Esophagus squamous epithelium (tissue), 5 donors: ENCODE measurements at places on chromosomes 4 and X. TPM values are rescaled to one million over a fixed set of nuclear protein-coding genes. Genes with fewer than 3 reads are reported as not detected.
A peak's percentile ranks its signal among the peaks of the same experiment; 100 is the strongest.

The CCDC120 gene
- total RNA-seq: 15.8 TPM

DNA sequence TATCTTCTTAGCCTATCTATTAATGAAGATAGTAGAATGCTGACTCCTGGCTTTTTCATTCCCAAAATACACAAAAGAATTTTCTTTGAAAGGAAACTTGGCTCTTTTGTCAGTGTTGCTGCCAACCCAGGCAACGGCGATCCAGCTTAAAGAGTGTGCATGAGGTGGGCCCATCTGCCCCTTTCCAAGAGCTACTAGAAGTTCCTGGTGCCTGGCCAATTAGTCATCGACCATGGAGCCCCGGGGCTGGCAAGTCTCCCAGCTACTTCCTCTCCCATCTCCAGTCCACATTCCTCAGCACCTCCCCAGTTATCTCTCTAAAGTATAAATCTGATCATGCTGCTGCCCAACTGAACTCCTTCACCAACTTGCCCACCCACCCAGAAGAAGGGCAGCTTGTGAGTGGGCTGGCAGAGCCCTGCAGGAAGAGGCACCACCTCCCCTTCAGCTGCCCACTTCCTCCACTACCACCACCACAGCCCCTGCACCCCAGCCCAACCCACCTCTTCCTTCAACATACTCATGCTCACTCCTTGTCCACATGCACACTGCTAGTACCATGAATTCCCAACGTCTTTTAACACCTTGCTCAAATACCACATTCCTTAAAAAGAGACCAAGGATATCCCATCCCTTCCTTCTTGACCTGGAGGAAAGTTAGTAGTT, 158.2 kb upstream of the MAP3K15 start:
- DNase-seq: no peak

GRCh38 chr4:142567199-142567598, 278.9 kb downstream of the INPP4B start:
- DNase-seq: no peak

The POU3F4 gene
- total RNA-seq: not detected

GRCh38 chr4:137526681-137527080, 5.6 kb downstream of the PCDH18 start:
- DNase-seq: no peak

DNA sequence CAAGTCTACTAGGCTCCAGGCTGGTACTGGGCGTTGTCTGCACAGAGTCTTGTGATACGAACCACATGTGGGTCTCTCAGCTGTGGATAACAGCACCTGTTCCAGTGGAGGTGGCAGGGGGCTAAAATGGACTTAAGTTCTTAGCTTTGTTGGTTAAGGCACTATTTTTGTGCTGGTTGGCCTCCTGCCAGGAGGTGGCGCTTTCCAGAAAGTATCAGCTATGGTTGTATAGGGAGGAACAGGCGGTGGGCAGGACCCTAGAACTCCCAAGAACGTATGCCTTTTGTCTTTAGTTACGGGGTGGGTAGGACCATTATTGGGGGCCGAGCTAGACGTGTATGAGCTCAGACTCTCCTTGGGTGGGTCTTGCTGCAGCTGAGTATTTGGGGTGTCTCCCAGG, 1138.4 kb downstream of the PCDH19 start:
- no peak for DNase-seq

The GRID2 gene
- not detected for total RNA-seq

The GPRASP2 gene
- 10.1 TPM for total RNA-seq

DNA sequence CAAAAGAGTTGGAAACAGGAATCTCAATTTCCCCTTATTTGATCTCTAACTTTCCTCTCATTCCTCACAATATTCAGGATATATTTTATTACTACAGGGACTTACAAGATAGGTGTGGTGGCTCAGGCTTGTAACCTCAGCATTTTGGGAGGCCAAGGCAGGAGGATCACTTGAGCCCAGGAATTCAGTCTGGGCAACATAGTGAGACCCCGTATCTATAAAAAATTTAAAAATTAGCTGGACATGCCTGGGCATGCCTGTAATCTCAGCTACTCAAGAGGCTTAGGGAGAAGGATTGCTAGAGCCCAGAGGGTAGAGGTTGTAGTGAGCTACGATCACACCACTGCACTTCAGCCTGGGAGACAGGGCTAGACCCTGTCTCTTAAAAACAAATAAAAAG, 200.4 kb downstream of the CAMK2D start:
- no peak for DNase-seq

GRCh38 chr4:128565565-128566186, 243.8 kb upstream of the JADE1 start:
- DNase-seq: no peak

DNA sequence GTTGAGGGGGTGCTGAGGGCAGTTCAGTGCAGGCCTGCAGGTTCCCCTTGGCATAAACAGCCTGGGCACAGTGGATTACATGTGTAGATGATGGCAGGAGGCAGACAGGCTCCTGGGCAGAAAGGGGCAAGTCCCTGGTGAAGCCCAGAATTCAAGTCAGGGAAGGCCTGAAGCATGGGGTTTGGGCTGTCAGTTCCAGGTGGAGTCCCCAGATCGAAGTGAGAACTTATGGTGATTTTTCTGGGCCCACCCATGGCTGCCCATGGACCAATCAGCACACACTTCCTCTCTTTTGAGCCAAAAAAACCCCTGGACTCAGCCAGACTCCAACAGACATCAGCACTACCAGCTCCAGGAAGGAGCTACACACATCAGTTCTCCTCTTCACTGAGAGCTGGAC, 529.1 kb downstream of the PPARGC1A start:
- DNase-seq: no peak

- peak; percentile 62 for DNase-seq
Observed at GRCh38 chr4:109815151-109816081, at the start of gene GAR1. TSS of gene GAR1 (plus strand) at chr4:109815762. CDS start at chr4:109816165, 403 bp downstream.

DNA sequence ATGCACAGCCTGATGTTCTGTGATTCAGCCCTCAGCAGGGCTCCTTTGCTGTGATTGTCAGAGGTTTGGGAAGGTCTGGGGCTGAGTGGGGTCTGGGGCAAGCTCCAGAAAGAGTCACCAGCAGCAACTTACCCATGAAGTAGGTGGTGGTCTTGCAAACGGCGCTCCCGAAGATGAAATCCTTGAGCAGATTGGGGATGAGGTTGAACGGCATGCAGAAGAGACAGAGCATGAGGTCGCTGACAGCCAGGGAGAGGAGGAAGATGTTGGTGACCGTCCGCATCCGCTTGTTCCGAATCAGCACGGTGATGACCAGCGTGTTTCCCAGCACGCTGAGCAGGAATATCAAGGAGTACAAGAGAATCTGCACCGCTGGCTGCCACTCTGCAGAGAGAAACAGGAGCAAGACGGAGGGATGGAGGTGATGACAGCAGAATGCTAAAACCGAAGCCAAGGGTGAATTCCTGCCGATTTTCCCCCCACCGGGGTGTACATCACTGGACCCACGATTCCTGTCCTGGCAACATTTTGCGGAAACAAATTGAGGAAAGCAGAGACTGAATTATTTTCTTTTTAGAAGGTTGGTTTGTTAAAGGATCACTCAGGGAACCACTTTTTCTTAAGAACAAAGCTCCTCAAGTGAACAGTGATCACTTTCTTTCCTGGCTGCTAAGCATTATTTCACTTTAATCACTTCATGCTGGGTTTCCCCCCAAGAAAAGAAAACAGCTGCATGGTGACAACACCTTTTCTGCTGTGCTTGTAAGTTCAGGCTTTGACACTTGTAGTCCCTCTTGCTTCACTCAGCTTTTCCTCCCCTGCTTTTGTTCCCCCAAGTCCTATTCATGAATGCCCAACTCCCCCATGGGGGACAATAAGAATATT, 941 bp downstream of the CCKAR start:
- DNase-seq: no peak

GRCh38 chr4:34198966-34199365, 2045.3 kb downstream of the ARAP2 start:
- DNase-seq: no peak

The MAB21L2 gene
- total RNA-seq: 3.1 TPM

GRCh38 chrX:129930941-129931410, 25.0 kb downstream of the UTP14A start:
- no peak for DNase-seq
